Stimulated activated CD4-positive, alpha-beta T cell treated with anti-CD3 and anti-CD28 coated beads, Interleukin-4, amount 100 ng/mL, for 24 hours (primary cell): ENCODE measurements at places on chromosomes 5 and 9.
A peak's percentile ranks its signal among the peaks of the same experiment; 100 is the strongest.

GRCh38 chr9:133839822-133840329 is 101.7 kb upstream of the SARDH start:
- no peak for DNase-seq

DNA sequence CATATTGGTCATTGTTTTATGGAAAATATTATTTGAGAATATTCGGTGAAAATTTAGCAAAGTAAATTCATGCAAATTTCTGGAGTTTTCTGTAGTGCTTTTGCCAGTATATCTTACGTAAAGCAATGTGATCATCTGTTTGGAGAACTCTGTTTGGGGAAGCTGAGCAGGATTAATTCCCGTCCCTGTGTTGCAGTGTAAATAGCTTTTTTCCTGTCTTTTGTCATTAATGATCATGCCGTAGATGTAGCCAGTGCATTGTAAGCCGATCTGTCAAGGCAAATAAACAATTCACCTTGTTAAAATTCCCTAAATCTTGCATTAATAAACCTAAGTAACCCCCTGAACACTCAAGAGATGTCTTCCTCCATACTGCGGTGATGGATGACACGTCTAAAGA is 39.2 kb downstream of the PPIC start:
- DNase-seq: no peak

GRCh38 chr5:125011014-125011413 is 264.6 kb upstream of the ZNF608 start:
- no peak for DNase-seq

- no peak for DNase-seq
Measured at GRCh38 chr5:80249901-80250300, 5.9 kb downstream of the SERINC5 start.

DNA sequence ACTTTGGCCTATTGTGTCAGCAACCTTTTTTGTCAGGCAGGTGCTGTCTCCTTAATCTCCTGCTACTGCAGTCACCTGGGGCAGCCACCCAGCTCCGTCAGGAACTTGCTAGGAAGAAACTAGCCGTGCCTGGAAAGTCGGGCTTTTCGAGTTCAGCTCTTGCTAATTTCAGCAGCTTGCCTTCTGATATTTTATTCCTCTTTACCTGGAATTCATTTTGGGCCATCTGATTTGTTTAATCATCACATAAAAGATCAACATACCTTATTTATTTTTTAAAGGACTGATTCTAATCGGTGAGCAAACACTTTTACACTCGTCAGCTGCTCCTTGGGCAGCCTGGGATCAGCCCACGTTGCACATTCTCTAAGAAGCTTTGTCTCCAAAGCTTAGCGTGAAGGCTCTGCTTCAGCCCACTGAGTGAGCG is 42.2 kb downstream of the PRLR start:
- no peak for DNase-seq

- peak; percentile 19 for DNase-seq
Measured at GRCh38 chr9:132114102-132114707, 34.5 kb upstream of the MED27 start.

- DNase-seq: no peak
Measured at GRCh38 chr5:141753971-141754713, 72.1 kb upstream of the ARAP3 start.

GRCh38 chr9:105459336-105459735 is 11.5 kb downstream of the FSD1L start:
- no peak for DNase-seq

- DNase-seq: no peak
Measured at GRCh38 chr9:76452839-76453238, 6.1 kb upstream of the GCNT1 start.

GRCh38 chr9:98135938-98136337 is 16.9 kb upstream of the TRIM14 start:
- no peak for DNase-seq

- no peak for DNase-seq
Measured at GRCh38 chr9:70382709-70383605, 31.5 kb downstream of the KLF9 start.

GRCh38 chr9:34929506-34930102 is 28.5 kb upstream of the PHF24 start:
- peak; percentile 29 for DNase-seq

DNA sequence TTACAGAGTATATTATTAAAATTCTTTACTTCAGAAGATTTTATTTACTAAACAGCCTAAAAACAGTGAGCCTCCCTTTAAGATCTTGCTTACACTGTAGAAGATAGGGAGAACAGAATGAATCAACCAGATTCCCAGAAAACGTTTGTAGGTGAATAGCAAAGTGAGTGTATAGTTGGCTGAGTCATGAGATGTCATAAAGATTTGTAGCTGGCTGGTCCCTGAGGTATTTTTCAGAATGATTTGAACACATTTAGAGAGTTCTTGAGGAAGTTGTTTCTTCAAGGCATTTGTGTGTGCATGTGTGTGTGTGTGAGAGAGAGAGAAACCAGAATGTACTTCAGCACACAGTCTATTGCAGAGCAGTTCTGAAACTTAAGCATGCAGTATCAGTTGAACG is 159.4 kb upstream of the PRR16 start:
- no peak for DNase-seq

GRCh38 chr5:56598941-56599340 is 216.4 kb upstream of the MAP3K1 start:
- no peak for DNase-seq

GRCh38 chr9:112056996-112057395 is 118.1 kb downstream of the SUSD1 start:
- no peak for DNase-seq

GRCh38 chr5:179397516-179397915 is 52.3 kb upstream of the ADAMTS2 start:
- no peak for DNase-seq

DNA sequence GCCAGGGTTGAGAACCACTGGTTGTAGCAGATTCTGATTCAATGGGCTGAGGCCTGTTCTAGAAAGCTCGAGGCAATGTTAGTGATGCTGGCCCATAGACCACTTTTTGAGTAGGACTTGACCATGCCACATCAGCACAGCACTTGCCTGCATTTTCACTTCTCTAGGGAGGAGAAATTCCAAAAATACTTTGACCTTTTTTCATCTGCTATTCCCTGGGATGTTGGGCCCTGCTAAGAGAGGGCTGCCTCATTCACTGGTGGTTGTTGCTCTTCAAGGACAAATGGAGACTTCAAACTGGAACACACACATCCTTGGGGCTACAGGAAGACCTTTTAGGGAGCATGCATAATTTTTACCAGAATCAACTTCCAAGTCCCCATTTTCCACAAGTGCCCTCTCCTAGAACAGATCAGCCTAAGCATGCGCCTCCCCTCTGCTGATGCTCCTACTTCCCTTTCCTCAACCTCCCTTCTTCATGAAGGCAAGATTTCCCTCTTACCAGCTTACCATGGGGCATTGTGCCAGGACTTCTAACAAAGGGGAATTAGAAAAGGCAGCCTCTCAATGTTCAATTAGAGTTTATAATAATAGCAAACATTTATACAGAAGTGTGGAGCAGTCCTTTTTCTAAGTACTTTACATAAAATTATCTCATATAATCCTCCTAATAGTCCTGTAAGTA is 12.7 kb upstream of the TGFBI start:
- DNase-seq: no peak

- DNase-seq: no peak
Measured at GRCh38 chr5:76479973-76480667, 77.0 kb downstream of the IQGAP2 start.

DNA sequence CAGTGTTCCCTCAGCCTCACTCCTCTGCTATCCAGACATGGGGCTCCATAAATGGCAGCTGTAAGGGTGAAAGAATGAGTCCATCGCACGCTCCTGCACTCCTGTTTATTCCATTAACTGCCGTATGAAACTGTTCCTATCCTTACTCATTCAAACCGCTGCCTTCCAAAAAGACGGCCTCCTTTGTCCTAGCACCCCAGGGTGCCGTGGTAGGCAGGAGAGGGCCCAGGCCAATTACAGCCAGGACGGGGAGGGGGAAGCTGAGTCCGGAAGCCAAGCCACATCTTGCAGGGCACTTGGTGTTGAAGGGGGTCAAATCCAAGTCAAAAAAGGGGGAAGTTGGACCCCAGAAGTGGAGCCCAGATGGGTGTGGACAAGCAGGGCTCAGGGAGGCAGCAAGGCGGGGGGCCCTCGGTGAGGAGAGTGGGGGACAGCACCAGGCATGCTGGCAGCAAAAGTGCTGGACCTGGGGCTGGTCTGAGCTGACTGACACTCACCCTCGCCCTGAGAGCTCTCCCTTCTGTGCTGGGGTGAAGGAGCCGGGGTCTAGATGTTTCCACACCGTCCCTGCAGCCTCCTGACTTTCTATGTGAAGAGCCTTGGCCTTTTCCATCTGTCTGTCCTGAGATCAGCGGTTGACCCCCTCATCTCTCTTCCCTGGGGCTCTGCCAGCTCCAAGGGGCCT is 63.3 kb downstream of the COL23A1 start:
- no peak for DNase-seq

GRCh38 chr5:14356305-14356704 is 213.2 kb downstream of the TRIO start:
- DNase-seq: no peak

- DNase-seq: no peak
Measured at GRCh38 chr5:179953987-179954386, 46.3 kb upstream of the TBC1D9B start.

DNA sequence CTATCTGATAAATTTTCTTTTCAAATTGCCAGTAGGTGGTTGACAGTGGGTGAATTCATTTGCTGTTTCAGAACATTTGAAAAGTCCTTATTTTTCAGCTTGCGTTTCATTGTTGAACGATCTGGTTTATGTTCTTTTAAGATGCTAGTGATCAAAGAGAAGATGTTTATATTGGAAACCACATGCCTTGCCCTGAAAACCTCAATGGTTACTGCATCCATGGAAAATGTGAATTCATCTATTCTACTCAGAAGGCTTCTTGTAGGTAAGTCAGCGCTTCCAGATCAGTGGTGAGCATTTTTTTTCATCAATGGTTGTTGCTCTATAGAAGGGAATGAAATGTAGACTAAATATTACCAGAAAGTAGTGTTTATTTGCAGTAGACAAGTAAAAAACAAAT is 16.6 kb upstream of the CAVIN4 start:
- DNase-seq: no peak

DNA sequence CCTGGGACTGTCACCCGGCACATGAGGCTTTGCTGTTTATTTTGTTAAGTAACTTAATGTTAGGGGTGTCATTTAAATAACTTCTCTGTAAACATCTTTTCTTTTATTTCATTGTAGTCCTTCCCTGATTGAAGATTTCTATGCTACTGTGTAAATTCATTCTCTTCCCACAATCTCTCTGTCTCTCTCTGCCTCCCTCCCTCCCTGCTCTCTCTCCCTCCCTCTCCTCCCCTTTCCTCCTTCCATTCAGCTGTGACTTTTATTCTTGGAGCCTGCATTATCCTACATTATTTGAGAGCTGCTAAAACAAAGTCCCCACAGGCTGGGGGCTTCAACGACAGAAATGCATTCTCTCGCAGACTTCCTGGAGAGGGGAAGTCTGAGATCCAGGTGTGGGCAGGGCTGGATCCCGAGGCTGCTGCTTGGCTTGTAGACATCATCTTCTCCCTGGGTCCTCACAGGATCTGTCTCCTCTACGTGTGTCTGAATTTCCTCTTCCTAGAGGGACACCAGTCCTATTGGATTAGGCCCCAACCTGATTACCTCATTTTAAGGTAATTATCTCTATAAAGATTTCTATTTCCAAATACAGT is 18.4 kb downstream of the UBE2QL1 start:
- DNase-seq: no peak

GRCh38 chr9:21653091-21653490 is 149.3 kb upstream of the MTAP start:
- DNase-seq: no peak

- no peak for DNase-seq
Measured at GRCh38 chr9:135416664-135417290, 62.8 kb upstream of the PPP1R26 start.

- DNase-seq: no peak
Measured at GRCh38 chr9:20659474-20659967, 24.5 kb upstream of the FOCAD start.

DNA sequence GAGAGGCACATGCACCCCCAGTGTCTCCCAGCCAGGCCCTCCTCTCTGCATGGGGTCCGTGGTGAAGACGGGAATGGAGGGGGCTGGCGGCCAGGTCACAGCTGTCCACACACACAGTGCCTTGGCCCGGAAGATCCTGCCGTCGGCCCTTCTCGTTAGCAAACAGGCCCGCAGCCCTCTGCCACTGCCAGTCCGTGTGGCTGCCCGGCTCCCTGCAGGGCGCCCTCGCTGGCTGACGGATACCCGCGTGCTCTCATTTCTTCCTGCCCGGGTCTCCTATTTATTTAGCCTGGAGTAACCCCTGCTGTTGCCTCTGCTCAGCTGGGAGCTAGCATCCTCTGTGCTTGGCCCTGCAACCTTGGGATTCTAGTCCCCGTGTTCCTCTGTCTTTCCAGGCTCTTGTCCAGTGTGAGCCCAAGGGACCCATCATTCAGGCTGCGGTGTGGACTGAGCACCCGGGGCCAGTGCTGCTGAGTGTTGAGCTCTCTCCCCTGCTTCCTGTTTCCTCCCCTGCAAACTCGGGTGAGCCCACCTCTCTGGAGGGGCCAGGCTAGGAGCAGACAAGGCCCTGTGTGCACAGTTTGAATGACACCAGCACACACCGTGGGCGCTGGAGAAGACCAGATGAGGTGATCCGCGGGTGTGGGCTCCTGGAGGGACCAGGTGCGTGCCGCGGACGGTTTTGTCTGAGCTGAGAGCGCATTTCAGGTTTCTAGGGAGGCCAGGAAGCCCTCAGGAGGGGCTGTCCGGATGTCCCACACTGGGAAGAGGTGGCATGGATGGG is 14.6 kb upstream of the RNU6ATAC start:
- DNase-seq: no peak

DNA sequence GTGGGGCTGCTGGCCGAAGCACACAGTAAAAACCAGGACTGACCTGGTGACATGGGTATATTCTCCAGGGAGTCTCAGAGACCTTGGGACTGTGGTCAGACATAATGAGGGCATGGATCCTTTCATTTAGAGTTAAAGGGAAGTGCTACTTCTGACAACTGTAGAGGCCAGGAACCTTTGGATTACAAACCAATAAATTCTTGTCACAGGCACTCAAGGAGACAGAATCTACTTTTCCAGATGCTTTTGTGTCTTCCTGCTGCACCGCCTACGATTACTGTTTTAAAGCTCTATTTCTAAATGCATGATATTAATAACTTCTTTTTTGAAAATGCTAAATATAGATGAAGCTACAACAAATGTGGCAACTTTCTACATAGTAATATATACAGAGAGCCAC is 106.5 kb upstream of the LPAR1 start:
- no peak for DNase-seq

DNA sequence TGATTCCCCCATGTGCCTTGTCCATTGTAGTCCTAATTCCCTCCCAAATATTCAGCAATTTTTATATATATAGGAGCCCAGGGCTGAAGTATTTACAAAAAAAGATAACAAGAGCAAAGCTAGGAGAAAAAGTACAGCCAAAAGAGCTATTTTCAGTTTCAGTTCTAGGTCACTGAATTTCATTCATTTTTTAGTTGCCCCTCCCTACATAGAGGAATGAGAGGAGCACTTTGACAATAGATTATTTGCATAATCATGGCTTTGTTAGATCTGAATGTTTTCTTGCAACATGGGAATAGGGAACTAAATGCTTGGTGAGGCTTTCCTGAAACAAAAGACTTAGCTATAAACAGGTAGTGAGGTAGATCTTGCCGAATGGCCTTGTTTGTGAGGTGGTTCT is 15.3 kb upstream of the F2RL2 start:
- DNase-seq: no peak

- no peak for DNase-seq
Measured at GRCh38 chr9:111360881-111361280, 30.9 kb upstream of the OR2K2 start.

GRCh38 chr5:34585601-34586104 is 70.5 kb upstream of the RAI14 start:
- no peak for DNase-seq
